T-cell (primary cell): ENCODE measurements at places on chromosomes 5 and 9.

DNA sequence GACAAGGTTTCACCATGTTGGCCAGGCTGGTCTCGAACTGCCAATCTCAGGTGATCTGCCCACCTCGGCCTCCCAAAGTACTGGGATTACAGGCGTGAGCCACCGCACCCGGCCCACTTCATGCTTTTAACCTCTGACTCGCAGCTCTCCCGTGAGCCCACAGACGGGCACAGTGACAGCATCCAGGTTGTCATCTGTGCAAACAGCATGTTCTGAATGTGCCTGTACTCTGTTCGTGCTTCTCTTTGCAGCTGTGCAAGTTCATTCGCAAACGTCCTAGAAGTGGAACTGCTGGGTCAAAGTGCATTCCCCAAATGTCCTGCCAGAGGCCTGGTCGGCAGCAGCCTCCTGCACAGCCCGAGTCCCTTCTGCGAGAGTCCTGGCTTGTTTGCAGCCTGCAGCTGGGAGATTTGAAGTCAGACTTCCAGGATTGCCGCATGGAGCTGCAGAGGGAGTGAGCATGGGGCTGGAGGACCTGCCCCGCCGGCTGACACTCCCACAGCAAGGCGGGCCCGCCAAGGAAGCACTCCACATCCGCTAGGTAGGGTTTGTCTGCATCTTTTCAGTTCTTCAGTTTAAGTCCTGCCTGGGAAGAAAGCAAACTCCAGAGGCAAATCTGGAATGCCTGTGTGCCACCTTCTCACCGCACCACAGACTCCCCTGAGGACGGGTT, 3.4 kb downstream of the BRD3OS start:
- no peak for DNase-seq

DNA sequence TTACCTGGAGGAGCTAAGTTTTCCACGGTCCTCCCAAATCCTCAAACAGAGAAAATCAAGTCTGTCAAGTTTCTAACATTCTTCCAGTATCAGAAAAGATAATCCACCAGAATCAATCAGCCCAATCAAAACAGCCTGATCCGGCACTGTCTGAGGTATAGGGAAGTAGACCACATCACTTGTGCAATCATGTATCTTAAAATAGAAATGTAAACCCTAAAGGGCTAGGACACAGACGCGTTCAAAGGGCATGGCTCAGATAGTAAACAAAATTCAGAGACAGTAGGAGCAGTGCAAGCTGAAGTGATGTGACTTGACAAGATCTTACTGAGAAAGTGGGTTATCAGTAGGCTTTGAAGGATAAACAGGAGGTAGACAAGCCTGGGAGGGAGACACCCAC, 252.4 kb upstream of the DAPK1 start:
- no peak for DNase-seq

GRCh38 chr9:135745189-135745588, 43.2 kb downstream of the KCNT1 start:
- DNase-seq = no peak

DNA sequence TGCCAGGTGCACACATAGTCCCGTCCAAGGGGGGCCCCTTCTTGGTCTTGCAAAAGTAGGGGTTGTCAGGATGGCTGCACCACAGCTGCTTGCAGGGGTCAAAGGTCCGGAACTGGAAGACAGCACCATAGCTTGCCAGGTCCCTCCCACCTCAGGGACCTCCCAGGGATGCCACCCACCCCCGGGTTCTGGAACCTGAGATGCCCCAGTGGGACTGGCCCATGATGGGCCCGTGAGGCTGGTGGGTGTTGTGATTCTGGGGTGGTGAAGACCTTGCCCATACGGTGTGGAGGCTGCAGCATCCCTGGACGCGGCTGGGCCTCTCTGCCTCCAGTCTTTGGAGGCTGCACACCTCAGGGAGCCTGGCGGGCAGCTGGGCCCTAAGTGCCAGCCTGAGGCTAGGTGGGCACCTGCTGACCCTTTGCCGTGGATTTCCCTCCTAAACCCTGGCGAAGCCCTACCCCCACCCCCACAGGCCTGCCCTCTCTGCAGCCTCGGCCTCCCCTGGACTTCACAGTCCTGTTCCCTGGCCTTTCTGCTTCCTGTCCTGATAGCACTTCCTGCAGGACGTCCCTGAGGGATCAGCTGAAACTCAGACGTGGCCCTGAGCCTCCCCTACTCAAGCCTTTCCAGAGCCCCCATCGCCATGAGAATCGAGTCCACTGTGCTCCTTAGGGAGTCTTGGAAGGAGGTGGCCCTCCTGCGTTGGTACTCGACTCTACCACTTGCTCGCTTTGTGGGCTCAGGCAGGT, 92.1 kb downstream of the ZNF354C start:
- DNase-seq = no peak

- no peak for DNase-seq
These were observed 271.9 kb downstream of the NSG2 start for GRCh38 chr5:174317256-174317894.

- no peak for DNase-seq
These were observed 9.9 kb upstream of the PCSK5 start for GRCh38 chr9:75880618-75881017.

DNA sequence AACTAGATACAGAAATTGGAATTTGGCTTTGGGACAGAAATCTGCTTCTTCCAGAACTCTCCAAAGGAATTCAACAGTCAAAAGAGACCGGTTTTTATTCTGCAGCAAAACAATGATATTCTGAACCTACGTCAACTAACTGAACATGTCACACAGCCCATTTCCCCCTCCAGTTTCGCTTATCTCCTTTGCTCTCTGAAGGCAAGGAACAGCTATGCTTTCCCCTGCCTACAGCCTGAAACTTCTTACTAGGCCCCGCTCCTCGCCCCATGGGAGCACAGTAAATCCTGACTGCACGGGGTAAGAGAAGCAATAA, 488 bp downstream of the SKIC3 start:
- DNase-seq = no peak

- no peak for DNase-seq
These were observed 129.1 kb upstream of the MAP1B start for GRCh38 chr5:71978216-71978615.

DNA sequence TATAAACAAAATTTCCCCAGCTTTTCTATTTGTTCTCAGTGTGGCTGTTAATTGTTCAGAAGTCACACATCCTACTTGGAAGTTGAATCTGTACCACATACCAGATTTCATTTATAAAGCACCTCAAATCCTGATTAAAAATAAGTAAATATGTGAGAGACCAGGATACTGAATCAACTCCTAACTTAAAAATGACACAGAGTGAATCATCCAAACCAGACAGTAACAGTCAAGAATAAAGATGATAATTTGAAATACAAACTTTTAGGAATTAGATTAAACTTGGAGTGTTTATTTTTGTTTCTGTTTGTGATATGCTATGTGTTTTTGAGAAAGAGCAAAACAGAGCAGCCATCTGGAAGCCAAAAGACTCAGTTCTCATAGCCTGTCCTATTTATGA, 633.2 kb upstream of the RORB start:
- DNase-seq = no peak

GRCh38 chr5:130136300-130136699, 232.0 kb downstream of the CHSY3 start:
- DNase-seq = no peak

- DNase-seq = no peak
These were observed 29.2 kb upstream of the PHF24 start for GRCh38 chr9:34928921-34929320.

- DNase-seq = peak; percentile 83
These were observed 24.5 kb upstream of the SEMA4D start for GRCh38 chr9:89522261-89522958.

GRCh38 chr5:110258460-110259216, 467.8 kb downstream of the TMEM232 start:
- no peak for DNase-seq

DNA sequence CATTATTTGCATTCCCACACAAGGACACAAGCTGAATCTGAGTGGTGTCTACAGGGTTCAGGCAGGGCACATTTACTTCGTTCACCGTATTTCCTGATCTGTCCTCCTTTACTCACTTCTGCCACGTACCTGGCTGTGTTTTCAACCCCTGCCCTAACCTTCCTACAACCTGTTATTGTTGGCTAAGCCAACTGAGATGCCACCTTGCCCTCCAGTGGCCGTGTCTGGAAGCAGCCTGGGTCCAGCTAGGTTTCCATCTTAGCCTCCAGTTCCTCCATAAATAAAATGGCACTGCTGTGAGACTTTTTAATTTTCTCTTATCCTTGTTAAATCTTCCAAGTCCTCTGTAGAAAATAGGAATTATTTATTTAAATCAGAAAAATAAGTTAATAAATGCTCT, 64.8 kb downstream of the ATP10B start:
- no peak for DNase-seq

DNA sequence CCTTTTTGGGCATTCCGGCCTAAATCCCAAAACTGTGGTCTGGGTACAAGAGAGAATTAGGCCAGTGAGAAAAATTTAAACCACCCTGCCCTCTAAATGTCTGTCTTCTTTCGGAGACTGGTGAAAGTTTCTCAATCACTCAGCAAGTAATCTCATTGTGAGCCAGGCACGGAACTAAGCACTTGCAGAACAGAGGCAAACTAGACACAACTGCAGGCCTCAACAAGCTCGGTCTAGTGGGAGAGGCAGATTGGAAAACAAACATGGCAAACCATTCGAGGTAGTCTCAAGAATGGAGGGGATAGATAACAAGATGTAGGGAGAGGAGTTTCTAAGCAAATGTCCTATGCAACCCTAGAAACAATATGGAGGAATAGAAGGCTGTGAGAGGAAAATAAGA, 8.9 kb upstream of the C5orf58 start:
- no peak for DNase-seq

GRCh38 chr9:104351726-104352125, 152.3 kb upstream of the OR13F1 start:
- DNase-seq = no peak

DNA sequence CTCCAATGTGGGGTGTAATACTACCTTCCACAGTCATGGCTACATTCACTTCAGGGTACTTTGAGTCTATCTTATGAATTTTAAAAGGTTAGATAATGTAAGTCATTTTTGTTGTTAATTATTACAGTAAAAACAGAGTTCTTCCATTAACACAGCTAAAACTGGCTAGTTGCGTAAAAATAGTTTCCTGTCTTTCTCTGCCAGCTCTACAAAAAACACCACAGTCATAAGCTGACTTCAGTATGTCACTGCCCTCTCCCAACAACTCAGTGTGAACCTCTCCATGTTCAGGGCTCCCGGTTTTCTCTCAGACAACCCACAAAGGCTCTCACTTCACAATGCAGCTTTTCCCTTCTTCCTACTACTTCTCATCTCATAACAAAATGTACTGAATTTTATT, 84.8 kb upstream of the ITGA1 start:
- no peak for DNase-seq

- DNase-seq = peak; percentile 46
These were observed 28.4 kb downstream of the ZFP62 start for GRCh38 chr5:180832638-180833068.

GRCh38 chr5:34789639-34790038, 49.3 kb upstream of the TTC23L start:
- DNase-seq = no peak

- DNase-seq = no peak
These were observed 134.9 kb upstream of the FBXL7 start for GRCh38 chr5:15365070-15365469.

DNA sequence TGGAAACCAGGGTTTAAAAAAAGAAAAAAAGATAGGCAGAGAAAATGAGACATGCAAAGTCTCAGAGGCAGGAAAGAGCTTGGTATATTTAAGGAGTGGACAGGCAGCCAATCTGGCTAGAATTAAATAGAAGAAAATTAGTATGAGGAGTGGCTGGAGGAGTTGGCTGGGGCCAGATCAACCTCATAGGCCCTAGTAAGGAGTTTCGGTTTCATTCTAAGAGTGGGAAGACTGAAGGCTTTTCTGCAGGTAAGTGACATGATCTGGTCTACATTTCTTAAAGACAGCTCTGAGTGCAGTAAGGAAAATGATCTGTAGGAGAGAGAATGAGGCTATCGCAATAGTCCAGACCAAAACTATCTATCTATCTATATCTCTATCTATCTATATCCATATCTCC, 27.5 kb downstream of the ADRB2 start:
- DNase-seq = no peak

DNA sequence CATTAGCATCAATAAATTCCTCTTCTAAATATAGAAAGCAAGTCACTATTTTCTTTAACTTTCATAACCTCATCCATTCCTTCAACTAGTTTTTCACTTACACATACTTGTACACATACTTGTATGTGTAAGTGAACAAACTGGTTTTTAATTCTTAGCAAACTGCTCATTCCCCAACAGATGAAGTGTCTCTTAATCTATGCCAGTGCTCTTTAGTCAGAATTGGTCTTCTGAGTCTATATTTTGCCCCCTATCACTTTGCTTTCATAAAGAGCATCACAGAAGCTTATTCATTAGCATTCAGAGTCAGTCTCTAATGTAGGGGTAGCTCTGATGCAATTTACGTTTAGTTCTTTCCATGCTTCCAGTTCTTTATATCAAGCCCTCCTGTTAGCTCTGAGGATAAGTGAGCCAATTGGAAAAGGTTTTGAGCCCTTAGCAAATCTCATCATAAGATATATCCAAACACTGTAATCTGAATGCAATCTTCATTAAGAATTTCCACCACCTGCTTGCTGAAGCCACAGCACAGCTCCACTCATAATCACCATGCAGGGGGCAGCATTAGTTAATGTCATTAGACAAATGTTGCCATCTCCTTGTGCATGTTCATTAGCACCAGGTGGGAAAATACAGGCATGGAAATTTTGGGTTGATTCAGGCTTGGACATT, 178.5 kb upstream of the SLC24A2 start:
- no peak for DNase-seq

- DNase-seq = no peak
These were observed 3.5 kb upstream of the MSX2 start for GRCh38 chr5:174720612-174721529.

GRCh38 chr5:61697809-61698558, 365.9 kb downstream of the ZSWIM6 start:
- no peak for DNase-seq

DNA sequence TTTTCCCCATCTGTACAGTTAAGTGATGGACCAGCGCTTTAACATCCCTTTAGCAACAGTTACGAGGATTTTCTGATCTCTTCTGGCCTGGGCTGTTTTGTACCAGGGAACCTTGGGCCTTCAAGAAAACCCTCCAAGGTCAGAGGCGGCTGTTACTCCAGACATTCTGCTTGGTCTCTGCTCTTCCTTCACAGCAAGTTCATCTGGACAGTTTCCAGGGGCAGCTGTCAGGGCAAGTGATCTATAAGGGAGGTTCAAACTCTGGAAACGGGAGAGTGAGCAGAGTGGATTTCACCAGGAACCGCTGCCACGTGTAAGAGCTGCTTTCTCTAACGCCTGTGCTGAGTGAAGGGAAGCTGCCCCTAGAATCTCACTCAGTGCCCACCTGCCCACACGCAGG, 36.7 kb downstream of the ZNF618 start:
- no peak for DNase-seq

- no peak for DNase-seq
These were observed 70.4 kb downstream of the TRPM6 start for GRCh38 chr9:74817281-74817810.
